ENCODE measurements at places on chromosomes 2 and 18.
A peak's percentile ranks its signal among the peaks of the same experiment; 100 is the strongest.

GRCh38 chr2:128402911-128403670, 84.4 kb upstream of the HS6ST1 start:
- DNase-seq = peak; percentile 26

DNA sequence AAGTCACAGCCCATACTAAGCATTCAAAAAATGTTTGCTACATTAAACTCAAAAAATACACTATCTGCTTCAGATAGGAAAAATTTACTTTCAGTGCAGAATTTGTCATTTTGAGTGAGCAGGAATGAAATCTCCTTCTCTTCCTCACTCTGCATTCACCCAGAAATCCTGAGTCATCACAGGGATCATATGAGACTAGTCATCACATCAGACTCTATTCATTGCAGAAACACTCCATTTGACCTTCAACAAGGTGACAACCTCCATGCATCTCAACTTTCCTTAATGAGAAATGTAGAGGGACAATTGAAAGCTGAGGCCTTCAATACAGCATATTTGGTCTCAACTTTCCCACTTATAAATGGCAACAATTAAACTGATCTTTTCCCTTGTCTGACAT, 130.4 kb upstream of the CYP26B1 start:
- DNase-seq = no peak

DNA sequence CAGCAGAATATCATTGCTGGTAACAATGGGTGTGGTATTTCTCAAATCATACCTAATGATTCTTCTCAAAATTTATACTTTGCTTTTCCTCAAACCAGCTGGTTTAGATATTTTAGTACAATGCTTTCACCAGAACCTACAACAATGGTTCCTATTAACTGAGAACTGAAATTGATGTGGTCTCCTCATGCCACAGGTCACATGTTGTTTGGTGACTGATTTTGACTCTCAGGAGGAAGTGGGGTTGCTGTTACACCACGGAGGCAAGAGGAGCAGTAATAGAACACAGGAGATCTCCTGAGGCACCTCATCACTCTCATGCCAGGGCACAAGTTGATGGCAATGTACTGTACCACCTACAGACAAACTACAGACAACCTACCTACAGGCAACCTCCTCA, 3.0 kb upstream of the CEP68 start:
- no peak for DNase-seq

DNA sequence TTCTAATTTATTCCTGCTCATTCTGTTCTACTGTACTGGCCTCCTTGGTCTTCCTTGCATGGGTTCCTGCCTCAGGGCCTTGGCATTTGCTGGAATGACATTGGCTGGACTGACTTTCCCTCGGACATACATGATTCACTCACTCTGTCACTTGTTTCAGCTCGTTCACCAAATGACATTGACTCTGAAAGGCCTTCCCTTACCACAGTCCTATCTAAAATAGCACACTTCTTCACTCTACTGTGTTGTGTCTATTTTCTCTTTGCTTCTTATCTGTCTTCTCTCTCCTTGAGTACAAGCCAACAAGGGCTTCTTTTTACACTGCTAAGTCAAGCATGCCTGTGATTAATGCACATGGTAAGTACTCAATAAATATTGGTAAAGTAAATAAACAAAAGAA, 65.6 kb downstream of the SCG2 start:
- DNase-seq = no peak

DNA sequence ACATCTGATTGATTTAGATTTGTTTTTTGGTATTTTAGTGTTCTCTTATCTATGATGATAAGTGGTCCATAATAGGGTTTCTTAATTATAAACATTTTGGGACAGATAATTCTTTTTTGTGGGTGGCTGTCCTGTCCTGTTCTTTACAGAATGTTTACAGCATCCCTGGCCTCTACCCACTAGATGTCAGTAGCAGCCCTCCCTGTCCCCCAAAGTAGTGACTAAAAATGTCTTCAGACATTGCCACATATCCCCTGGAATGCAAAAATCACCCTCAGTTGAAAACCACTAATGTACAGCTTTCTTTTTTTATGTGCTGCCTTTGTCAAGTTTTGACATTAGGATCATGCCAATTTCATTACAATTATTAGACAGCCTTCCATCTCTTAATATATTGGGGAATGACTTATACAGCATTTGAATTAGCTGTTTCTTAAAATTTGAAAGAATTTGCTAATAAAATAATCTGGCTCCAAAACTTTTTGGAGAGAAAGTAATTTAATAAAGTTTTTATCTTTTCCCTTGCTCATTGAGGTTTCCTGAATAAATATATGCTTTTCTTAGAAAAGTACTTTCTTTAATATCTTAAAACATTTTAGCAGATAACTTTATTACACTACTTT, 19.5 kb downstream of the WIPF1 start:
- no peak for DNase-seq

DNA sequence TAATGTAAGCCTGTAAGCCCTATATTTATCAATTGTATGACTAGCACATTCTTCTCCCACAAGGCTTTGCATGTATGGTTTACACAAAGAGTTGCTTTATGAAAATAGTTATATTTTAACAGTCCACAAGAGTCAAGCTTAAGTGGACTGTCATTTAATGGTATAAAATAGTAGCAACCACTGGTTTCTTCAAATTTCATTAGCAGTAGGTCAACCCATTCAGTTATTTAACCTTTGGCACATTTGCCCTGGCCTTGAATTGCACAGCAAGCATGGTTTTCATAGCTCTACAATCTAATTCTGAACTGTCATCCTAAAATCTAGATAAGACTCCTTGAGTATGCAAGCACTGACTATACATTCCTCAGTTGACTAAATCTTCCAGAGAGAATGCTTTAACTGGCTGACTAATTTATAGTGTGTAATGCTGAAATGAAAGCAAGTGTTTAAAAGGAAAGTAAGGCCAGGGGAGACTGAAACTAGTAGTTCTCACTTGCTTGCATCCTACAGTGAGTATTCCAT, 1.8 kb downstream of the DPP4 start:
- no peak for DNase-seq

- DNase-seq = peak; percentile 49
These were observed 51.2 kb upstream of the ADAM23 start for GRCh38 chr2:206392118-206392517.

DNA sequence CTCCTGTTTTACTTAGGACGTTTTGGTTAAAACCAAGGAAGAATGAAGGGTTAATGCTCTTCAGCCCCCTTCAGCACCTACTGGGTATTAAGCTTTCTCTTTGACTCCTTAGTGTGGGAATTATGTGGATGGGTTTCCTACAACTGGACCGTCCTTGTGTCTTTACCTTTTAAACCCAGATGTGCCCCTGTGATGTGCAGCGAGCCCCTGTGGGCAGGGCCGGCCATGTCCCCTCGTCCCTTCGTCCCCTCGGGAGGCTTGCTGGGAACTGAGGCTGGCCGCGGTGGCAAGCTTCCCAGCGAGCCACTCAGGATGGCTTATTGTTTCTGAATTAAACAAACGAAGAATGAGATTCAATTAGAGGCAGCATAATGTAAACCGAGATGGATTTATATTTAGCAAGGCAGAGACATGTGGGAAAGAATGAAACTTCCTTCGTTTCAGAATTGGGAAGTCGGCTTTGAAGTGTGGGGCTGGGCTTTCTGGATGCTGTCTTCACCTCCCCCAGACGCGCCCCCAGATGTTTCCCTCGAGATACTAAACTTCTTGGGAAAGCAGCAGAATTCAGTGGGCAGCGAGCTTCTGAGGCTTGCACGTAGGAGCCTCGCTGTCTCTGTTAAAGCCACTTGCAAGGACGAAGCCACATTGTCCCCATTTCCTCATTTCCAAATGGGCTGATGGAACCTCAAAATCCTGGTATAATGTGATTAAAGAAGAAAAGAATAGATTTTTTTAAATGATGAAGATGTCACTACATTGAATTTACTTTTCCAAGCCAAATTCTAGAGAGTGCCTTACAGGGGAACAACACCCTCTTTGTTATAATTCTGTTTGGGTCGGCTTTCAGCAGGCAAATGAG, 146.0 kb downstream of the VAPA start:
- DNase-seq = no peak

DNA sequence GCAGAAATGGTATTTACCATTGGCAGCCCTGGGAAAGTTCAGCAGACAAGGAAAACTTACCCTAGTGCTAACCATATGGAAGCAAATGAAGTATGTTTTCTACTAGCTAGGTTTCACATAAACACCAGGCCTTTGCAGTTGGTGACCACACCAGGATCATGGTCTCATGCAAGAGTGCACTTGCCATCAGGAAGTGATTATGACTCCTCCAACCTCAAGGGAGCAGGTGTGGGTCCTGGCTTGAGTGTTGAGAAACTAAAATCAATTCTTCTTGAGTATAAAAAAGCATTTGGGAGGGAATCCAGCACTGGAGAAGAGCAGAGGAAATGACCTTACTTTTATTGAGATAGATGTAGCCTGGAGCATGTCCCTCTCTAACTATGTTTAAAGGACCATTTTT, 56.8 kb upstream of the SPAG16 start:
- no peak for DNase-seq

DNA sequence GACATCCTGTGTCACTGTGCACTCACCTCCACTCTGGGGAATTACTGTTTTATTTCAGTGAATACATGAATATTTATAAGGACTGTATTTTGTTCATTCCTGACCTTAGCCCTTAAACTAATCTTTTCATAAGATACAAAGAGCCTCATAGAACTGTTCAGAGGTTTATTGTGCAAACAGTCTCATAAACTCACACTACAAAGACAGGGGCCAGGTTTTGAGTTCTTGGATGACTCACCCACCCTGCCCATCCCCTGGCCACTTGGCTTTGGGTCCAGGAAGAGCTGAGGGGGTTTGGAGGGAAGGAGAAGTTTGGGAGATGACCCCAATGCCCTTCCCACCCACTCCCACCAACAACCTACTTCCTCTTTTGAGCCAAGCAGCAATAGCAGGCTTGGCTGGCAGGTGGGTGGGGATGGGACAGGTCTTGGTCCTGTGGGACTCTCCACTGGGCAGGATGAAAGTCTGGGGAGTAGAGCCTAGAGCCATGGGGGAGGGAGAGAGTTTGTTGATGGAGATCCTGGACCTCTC, 43.1 kb upstream of the IL1R2 start:
- no peak for DNase-seq

DNA sequence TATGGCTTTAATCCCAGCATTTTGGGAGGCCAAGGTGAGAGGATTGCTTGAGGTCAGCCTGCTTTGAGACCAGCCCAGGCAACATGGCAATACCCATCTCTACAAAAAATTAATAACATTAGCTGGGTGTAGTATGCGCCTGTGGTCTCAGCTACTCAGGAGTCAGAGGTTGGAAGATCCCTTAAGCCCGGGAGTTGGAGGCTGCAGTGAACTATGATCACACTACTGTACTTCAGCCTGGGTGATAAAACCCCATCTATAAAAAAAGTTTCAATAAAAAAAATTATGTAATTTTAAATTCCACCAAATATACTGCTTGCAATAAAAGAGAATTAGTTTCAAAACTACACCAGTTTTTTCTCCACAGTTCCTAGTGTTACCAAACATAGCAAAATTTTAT, 23.3 kb upstream of the CACNB4 start:
- no peak for DNase-seq

GRCh38 chr2:128557069-128557468, 238.4 kb upstream of the HS6ST1 start:
- no peak for DNase-seq

Data from H9 (cell line).